Activated CD4-positive, alpha-beta T cell treated with anti-CD3 and anti-CD28 coated beads, Interleukin-2, amount 10 ng/mL, durations not matched to agents 7 days and 5 days (primary cell): ENCODE measurements at places on chromosomes 12 and 14.

GRCh38 chr12:1815108-1815507 lies 5.3 kb upstream of the LRTM2 start:
- DNase-seq, result no peak

- DNase-seq, result no peak
Observed at GRCh38 chr12:74624201-74624600, 86.6 kb downstream of the ATXN7L3B start.

GRCh38 chr14:81991998-81992397 lies 458.3 kb upstream of the SEL1L start:
- no peak for DNase-seq

DNA sequence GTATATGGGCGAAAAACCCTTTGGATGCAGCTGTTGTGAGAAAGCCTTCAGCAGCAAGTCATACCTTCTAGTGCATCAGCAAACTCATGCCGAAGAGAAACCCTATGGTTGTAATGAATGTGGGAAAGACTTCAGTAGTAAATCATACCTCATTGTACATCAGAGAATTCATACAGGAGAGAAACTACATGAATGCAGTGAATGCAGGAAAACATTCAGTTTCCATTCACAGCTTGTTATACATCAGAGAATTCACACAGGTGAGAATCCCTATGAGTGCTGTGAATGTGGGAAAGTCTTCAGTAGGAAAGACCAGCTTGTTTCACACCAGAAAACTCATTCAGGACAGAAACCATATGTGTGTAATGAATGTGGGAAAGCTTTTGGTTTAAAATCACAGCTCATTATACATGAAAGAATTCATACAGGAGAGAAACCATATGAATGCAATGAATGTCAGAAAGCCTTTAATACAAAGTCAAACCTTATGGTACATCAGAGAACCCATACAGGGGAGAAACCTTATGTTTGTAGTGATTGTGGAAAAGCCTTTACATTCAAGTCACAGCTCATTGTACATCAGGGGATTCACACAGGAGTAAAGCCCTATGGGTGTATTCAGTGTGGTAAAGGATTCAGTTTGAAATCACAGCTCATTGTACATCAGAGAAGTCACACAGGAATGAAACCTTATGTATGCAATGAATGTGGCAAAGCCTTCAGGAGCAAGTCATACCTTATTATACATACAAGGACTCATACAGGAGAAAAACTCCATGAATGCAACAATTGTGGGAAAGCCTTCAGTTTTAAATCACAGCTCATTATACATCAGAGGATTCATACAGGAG lies 21.4 kb downstream of the ZNF268 start:
- DNase-seq, result no peak

DNA sequence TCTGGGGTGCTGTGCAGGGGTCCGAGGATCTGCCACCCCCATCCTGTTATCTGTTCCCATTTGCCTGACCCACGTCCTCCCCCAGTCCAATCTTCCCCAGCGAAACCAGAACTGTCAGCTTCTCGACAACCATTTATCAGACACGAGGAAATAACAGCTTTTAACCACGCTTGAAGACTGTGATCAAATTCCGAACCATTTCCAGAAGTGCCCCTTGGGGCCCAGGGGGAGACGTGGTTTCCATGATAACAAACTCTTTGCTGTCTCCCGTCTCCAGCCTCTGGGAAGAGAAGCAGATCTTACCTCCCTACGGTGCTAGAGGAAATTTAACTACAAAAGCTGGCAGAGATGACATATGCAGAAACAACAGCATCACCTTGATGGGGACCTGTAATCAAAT lies 35.1 kb upstream of the SRRM4 start:
- DNase-seq, result no peak

- no peak for DNase-seq
Observed at GRCh38 chr14:72721083-72721482, 172.8 kb downstream of the DPF3 start.

DNA sequence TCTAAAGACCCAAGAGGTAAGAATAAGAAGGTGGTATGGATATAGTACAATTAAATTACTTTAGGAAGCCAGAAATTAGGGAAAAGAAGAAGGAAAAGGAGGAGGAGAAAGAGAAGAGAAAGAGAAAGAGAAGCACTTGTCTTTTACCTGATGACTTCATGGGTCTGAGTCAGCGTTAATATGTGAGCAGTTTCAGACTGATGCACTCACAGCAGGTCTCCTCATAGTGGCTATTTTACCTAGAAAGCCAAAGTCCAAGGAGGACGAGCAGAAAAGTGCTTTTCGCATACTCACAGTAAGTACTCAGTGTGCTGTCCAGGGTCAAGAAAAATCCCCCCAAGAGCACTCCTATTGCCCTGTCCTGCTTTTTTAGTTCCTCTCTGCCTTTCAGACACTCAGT lies 222.1 kb downstream of the C12orf42 start:
- DNase-seq, result no peak

DNA sequence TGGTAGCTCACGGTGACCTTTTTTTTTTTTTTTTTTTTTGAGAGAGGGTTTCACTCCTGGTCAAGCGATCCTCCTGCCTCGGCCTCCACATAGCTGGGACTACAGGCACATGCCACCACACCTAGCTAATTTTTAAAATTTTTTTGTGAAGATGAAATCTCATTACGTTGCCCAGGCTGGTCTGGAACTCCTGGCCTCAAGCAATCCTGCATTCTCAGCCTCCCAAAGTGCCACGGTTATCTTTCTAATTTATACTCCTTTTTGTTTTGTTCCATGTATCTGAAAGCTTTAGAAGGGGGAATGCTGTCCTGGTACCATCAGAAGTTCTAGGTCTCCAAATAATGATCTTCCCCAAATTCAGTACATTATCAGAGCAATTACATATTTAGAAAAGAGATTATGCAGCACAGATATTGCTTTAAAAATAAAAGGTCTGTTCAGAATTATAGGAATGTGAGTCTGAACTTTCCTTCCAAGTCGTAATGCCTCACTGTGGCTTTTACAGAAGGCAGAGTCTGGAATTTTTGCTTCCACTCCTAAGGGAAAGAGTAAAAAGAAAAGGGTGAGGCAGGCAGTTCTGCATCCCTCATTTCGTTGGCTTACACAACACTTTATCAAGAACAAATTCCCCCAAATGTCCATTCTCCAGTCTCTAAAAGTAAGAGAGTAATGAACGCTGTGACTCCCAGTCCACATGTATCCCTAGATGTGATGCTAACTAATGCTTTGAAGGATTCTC lies 73.0 kb downstream of the GCH1 start:
- DNase-seq, result no peak

DNA sequence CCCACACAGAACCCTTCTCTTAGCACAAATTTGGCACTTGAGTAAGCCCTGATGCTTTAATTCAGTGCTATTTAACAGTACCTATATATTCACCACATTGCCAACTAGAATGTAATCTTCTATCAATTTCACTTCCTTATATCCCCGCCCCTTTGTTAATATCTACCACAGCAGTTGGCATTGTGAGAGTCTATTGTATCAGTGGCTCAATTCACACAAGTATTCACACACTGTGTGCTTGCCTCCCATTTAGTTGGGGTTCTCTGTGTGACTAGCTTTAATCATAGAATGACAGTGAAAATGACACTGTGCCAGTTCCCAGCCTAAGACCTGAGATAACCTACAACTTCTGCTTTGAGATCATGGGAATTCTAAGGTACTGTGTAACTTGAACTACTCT lies 103.1 kb downstream of the SEC23A start:
- DNase-seq, result no peak

DNA sequence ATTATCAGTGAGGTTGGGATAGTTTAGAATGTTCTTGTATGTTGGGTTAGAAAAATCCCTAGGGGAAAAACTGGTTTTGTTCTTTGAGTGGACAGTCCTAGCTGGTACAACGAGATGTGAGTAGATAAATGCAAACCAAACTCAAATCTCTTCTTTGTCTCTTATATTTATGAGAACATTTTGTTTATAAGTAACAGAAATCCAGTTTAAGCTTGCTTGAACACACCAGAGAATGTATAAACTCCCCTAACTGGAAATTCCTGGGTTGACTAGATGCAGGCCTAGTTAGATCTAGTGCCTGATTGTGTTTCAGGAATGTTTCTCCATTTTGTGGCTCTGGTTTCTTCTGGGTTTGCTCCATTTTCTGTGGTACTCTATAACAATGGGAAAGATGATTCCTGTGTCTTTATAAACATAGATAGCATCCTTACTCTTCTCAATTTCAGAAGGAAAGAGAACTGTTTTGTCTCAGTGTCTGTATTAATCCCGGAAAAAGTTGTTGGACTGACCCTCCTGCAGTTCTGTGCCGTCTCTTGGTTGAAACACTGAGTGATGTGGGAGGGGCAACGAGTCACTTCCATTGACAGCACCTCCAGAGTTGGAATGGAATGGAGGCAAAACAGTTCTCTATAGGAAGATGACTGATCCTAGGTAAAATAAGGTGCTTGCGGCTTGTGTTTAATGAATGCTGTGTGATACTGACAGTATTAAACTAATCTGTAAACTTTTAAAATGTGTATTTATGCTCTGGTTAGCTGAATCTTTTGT lies 244.8 kb downstream of the TMTC2 start:
- no peak for DNase-seq

DNA sequence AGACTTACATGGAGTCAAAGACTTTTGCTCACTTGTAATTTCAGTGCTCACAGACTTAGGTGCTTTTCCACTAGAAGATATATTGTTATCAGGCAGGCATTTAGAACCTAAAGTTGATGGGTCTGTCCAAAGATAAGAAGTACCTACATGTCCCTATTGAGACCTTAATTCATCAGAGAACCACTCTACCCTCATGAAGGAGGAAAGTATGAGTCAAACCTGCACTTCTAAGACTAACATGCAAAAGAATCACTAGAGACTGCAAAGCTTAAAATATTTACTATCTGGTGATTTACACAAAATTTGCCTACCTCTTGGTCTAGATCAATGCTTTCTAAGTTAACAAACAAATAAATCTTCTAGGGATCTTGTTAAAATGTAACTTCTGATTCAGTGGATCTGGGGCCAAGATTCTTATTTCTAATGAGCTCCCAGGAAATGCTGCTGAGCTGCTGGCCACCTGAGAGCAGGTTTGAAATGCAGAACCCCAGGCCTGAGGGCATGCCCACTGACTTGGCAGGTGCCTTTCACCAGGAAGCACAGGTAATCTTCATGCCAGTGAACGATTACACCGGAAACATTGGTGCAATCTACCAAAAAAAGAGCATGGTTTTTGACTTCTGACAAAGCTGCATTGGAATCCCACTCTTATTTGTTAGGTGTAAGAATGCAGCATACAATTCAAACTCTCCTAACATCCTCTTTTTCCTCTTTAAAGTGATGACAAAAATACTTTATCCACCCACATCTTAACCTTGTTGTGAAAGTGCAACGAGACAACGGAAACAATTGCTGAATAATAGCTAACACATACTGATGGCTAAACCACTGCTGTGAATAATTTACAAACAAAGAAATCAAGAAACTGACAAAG lies 214.2 kb downstream of the ADAMTS20 start:
- no peak for DNase-seq

GRCh38 chr12:14365294-14366208 lies at the start of gene ATF7IP:
Gene ATF7IP, plus strand, starts transcription at chr12:14365682. Its CDS starts 58,234 bp downstream, at chr12:14423916.
- DNase-seq, result peak; percentile 98

- DNase-seq, result no peak
Observed at GRCh38 chr14:26332966-26333365, 264.9 kb downstream of the NOVA1 start.

DNA sequence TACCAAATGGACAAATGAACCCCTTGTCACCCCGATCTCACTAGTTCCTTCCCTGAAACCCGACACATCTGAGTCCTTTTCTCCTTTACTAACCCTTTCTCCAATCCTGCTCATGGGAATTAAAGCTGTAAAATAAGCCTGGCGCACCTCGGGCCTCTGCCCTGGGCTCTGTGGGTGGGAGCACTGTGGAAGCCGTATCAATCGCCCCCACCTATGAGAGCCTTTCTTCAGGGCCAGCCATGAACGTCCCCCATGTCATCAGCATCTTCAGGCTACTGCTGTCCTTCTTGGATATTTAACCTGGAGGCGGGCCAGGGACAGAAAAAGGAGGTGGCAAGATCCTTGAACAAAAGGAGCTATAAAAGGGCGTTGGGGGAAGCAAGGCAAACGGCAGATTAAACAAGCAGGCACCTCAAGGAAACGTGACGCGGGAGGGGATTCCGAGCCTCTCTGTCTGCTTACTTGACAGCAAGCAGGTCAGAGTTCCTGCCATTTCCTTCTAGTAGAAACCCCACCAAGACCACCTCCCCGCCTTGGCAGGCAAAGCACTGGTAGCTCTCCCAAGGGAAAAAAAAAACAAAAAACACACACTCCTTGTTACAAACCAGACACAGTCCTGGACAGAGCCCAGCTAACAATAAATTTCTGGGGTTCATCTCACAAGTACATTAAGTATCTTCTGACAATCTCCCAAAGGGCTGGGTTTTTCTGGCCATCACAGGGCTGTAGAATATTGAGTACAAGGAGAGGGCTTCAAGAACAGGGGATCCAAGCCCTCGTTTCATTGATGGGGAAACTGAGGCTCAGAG lies 62.9 kb downstream of the DPF3 start:
- no peak for DNase-seq

DNA sequence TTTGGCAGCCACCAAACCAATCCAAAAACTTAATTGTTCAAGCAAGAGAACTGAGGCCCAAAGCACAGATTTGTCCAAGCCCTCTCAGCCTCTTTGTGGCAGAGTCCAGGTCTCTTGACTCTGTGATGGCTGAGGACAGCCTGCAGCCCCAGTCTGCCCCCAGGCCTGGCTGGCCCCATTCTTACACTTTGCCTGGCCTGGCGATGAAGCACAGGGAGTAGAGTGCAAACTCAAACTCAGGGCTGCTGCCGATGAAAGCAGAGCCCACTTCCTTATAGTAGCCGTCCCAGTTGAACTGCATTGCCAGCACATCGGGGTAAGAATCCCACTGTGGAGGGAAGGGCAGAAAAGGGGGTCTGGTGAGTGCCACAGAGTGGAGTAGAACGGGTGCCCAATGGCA lies 5.6 kb upstream of the RPAP3 start:
- no peak for DNase-seq

GRCh38 chr12:107109726-107110719 lies 16.7 kb upstream of the CRY1 start:
- DNase-seq, result no peak

DNA sequence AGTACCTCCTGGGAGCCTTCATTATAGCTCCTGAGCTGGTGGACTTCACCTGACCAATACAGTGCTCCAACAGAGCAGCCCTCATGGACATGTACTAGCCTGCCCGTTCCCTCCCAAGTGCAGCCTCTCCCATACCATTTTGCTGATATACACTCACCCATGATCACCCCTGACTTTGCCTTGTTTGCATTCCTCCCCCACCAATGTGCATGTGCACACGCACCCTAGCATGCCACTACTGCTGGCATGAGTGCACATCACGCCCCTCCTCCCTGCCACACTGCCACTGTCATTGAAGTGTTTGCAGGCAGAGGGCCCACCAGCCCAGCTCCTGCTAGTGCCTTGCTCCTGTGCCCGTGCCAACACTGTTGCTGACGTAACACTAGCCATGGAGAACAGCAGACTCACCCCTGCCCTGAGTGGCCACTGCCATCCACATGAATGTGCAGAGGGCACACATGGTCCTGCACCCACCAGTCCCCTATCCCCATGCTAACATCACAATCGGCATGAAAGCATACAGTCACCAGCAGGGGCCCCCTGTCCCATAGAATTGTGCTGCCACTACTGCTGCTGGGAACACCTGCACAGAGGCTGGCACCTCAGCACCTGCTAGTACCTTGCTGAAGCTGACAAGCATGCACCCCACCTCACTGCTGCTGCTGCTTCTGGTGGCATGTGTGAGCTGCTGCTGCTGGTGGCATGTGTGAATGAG lies 110.3 kb downstream of the SINHCAF start:
- DNase-seq, result no peak
